ENCODE measurements at places on chromosomes 7 and 10.

GRCh38 chr10:56146806-56147205 is 214.3 kb downstream of the ZWINT start:
- no peak for DNase-seq

- peak; percentile 57 for DNase-seq
Observed at GRCh38 chr7:100894860-100895700, 608 bp downstream of the ACHE start.

- no peak for DNase-seq
Observed at GRCh38 chr10:17278607-17279240, 50.7 kb downstream of the VIM start.

GRCh38 chr10:43667761-43668386 is 19.2 kb upstream of the ZNF32 start:
- no peak for DNase-seq

DNA sequence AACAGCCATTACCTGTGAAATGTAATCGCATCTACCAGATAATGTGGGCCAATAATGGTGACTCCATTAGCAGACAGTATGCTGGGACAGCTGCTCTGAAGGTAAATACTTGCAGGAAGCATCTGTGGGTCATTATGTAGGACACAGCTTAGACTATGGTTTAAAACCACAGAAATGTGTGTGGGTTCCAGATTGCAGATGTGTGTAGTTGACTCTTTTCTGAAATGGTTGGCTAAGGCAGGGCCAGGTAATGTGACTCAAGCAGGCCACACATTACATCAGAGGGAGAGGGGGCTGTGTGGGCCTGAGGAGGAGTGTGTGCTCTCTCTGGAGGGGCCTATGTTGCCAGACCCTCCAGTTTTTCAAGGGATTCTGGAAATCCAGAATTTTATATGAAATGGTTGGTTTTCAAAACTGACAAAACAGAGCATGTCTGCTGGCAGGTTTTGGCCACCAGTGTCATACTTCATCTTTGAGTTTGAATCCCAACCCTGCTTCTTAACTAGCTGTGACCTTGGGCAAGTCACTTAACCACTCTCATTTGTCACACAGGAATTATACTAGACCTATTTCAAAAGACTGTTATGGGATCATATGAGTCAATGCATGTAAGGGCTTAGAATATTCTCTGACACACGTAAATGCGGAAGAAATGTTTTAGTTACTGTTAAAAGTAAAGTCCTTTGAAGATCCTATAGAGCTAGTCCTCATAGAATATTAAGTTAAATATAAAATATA is 64.5 kb downstream of the MCMBP start:
- no peak for DNase-seq

GRCh38 chr7:1725766-1726630 is 55.9 kb downstream of the ELFN1 start:
- DNase-seq, result no peak

DNA sequence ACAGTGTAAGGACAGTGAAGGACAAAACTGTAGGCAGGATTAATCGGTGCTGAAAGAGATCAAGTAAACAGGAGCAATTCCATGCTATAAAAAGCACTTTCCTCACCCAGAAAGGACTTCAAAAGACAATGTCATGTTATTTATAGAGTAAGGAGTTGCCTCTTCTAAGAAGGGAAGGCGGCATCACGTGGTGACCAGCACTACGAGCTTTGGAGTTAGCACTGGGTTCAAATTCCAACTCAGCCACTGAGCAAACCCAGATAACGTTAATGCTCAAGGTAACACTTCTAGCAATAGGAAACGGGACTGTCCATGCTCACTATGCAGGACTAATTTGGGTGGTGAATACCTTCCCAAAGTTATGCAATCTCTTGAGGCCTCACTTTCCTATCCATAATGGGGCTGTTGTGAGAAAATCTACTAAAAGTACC is 715 bp upstream of the PANK1 start:
- peak; percentile 32 for DNase-seq

DNA sequence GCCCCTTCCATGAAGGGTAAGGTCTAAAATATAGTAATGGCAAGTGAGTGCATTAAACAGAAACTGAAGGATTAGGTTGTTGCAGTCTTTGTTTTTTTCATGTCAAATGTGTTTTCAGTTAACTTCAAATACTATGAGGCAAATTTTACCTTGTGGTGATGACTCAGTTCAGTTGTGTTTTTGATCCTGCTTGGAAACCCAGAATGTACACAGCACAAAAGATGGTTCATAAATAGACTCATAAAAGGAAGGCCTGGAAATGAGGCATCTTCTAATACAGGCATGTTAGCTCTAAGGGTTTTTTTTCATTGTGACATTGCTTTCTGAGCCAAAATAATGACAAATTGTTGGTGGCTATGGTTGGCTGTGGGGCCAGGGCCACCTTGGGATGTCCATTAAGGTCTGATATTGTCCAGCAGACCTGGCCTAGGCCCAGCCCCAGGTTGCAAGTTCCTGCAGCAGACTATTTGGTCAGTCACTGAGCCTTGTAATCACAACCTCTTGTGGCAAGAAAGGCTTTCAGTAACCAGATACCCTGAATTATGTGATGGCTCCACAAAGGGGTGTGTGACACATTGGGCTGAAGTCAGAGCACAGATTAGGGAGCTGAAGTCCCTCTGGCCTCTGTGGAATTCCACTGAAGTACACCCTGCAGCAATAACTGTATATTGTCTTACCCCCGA is 69.0 kb upstream of the SAMD8 start:
- no peak for DNase-seq

GRCh38 chr7:74455291-74455804 is 1.6 kb downstream of the GTF2IRD1 start:
- no peak for DNase-seq

DNA sequence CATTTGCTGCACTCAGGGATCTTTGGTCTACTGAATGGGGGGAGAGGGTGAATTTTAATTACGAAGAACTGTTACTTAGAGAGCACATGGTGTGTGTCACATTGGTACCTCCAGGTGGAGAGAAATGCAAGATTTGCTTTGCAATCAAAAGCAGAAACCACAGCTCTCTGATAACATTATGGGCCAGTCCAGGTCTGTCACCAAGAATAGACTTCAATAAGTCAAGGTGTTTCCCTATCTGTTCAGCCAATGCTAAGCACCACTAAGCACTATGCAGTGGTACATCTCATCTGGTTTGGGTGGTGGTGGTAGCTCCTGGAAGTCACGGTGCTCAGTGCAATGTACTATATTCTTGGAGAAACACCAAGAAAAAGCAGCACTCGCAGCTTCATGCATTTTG is 119.6 kb upstream of the AFAP1L2 start:
- no peak for DNase-seq

- DNase-seq, result peak; percentile 70
Observed at GRCh38 chr7:98211221-98211675, at the start of gene BHLHA15. Gene BHLHA15 (plus strand): TSS chr7:98211439. CDS start chr7:98212310, 871 bp downstream.

DNA sequence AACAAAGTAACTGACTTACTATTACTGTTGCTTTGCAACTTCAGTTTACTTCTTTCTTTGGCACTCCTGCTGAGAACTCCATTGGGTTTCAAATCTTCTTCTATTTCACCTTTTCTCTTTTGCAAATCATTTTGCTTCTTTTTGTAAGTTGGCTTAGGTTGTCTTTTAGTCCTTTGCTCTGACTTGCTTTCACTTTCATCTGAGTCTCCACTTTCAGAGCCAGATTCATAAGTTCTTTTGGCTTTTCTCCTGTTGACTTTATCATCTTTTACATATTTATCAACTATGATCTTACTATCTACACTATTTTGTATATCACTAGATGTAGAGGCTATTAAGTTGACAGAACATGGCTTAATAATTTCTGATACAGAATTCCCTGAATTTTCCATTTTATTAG is 73.4 kb downstream of the NRBF2 start:
- DNase-seq, result no peak

GRCh38 chr10:129719889-129720590 is 244.0 kb downstream of the EBF3 start:
- no peak for DNase-seq

DNA sequence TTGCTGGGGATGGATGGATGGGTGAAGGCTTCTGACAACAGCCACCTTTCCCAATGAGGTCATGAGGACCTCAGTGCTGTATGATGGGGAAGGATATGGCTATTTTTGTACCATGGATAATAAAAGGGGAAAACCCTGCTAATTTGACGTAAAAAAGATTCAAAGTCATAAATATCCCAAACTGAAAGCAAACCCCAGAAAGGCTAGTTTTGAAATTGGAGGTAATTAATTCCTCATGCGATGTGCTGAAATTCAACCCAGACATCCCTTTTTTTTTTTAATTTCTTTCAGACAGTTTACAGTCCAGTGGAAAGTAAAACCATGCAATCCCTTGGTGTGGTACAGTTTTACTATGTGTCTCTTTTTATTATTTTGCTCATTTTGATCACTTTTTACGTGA is 254.5 kb upstream of the BMPER start:
- DNase-seq, result no peak

- no peak for DNase-seq
Observed at GRCh38 chr10:36730316-36730715, 395.1 kb upstream of the ANKRD30A start.

- no peak for DNase-seq
Observed at GRCh38 chr7:106721816-106722785, 61.1 kb upstream of the CCDC71L start.

DNA sequence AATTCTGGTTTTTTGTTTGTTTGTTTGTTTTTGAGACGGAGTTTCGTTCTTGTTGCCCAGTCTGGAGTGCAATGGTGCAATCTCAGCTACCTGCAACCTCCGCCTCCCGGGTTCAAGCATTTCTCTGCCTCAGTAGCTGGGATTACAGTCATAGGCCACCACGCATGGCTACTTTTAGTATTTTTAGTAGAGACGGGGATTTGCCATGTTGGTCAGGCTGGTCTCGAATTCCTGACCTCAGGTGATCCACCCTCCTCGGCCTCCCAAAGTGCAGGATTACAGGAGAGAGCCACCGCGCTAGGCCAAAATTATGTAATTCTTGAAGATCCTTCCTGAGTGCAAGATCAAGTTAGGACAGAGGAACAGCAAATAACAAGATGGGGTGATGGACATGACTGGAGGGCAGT is 719 bp downstream of the ZNF33B start:
- DNase-seq, result no peak

DNA sequence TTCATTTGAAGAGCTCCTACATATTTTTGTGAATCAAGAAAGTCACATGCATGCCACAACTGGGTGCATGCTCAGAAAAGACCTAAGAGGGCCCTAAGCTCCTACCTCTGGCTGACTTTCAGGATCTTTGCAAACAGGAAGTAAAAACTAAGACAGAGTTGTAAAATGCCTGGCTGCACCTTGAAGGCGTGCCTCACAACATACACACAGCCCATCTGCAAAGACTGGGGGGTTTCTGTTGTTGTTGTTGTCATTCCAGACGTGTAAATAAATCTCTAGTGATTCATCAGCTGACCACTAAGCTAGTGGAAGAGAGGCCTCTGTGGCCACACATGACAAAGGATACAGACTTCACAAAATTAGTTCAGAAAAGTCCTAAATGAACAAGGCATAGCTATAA is 31.8 kb downstream of the SMURF1 start:
- DNase-seq, result peak; percentile 85

- no peak for DNase-seq
Observed at GRCh38 chr7:128155100-128155740, 85.9 kb upstream of the LEP start.

DNA sequence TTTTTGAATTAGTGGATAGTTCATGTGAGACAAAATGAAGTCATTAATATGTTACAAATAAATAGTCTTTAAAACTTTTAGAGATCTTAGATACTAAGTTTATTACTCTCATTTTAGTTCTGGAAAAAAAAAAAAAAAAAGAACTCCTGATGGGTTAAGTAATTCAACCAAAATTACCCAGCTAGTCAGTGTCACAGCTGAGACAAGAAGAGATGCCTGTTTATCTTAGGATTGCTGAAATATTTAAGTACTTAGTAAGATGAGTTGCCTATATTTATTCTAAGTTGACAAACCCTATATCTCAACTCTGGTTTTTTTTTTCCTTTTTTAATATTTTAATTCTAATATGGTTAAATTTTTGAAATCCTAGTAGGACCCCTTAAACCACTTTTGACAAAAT is 781.0 kb upstream of the LRRN3 start:
- no peak for DNase-seq

DNA sequence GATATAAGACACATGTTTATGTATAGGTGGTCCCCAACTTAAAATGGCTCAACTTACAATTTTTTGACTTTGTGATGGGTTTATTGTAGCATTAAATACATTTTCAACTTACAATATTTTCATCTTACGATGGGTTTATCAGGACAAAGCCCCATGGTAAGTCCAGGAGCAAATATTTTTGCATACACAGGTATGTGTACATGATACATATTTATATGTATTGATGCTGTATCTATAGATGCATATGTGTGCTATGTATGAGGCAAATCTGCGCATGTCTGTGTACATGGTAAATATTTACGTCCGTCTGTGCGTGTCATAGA is 664 bp upstream of the UBE3C start:
- no peak for DNase-seq

DNA sequence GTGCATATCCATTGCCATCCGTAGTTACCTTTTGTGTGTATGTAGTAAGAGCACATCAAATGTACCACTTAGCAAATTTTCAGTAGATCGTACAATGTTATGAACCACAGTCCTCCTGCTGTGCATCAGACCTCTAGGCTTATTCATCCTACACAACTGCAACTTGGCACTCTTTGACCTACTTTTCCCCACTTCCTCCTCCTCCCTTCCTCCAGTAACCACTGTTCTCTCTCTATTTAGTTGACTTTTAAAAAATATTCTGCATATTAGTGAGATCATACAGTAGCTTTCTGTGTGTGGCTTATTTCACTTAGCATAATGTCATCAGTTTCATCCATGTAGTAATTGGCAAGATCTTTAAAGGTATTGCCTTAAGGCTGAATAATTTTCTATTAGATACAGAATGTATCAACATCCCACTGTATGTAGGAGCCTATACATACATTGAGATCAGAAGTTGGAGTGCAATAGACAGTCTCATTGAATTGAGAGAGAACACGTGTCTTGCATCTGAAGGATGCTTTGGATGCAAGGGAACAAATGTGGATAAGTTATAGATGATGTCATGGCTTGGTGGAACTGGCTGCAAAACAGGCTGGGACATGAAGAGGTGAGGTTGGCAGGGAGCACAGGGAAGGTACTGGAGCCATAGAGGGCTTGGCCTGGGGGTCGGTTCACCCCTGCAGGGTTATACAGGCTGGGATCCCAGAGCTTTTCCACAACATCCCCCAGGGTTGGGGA is 83.0 kb upstream of the FAM180A start:
- no peak for DNase-seq

DNA sequence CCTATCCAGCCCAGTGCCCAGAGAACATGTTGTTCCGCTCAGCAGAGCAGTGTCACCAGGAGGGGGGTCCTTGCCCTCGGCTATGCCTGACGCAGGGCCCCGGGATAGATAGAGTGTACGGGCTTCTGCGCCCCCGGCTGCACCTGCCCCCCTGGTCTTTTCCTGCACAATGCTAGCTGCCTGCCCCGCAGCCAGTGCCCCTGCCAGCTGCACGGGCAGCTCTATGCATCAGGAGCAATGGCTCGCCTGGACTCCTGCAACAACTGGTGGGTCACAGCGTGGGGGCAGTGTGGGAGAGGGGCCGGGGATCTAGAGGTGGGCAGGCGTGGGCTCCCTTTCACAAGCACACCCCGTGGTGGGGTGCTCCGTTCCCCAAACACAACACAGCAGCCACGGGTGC is 31.4 kb upstream of the ZNF862 start:
- no peak for DNase-seq
